Activated CD4-positive, CD25-positive, alpha-beta regulatory T cell treated with anti-CD3 and anti-CD28 coated beads, Interleukin-2, amount 50 U/mL, for 72 hours (primary cell): ENCODE measurements at places on chromosomes 11 and 22.

DNA sequence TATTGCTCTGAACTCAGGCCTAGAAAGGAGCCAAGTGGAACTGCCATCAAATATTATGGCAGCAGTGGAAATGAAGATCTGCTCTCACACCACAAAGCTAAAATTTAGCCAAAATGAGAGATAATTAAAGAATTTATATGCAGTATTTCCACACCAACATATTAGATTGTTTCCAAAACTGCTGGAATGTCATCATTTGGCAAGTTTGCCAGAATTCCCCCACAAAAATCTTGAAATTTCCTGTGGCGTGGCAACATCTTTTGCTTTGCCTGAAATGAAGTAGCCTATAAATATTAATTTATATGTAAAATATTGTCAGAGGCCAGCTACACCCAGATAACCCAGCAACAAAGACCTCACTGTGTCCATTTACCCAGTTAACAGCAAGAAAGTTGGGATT lies 13.8 kb downstream of the C11orf71 start:
- DNase-seq, result no peak

GRCh38 chr11:115333121-115333520 lies 171.1 kb downstream of the CADM1 start:
- no peak for DNase-seq

DNA sequence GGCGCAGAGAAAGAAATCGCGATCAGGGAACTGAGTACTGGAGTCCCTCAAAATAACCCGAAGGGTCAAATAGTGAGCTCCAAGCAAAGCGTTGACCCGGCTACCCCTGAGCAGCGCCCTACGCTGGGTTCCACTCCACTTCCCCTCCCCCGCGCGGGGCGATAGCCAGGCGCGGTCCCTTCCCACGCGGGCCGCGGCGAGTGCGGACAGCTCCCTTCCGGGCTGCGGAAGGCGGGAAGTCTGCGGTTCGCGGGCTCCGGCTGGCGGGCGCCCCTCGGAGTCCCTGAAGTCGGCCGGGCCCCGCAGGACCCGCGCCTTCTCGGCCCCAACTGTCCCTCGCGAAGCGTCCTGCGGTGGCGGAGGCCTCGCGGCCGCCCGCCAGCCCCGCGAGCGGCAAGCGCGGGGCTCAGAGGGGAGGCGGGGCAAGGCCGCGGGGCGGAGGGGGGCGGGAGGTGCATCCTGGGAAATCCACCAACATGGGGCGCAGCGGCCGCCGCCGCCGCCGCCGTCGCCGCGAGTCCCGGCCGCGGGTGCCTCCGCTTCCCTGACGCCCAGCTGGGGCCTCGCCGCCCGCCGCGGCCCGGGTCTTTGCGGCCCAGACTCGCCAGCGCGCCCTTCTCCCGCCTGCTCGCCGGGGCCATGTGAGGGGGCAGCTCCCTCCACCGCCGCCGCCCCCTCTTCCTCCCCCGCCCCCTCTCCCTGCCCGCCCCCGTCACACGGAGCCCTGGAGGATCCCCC lies at the start of gene QSER1:
Gene QSER1 (plus strand): TSS at position 457 of the 738 bp plus-strand sequence. CDS start 315 bp downstream, outside the sequence.
- peak; percentile 67 for DNase-seq

DNA sequence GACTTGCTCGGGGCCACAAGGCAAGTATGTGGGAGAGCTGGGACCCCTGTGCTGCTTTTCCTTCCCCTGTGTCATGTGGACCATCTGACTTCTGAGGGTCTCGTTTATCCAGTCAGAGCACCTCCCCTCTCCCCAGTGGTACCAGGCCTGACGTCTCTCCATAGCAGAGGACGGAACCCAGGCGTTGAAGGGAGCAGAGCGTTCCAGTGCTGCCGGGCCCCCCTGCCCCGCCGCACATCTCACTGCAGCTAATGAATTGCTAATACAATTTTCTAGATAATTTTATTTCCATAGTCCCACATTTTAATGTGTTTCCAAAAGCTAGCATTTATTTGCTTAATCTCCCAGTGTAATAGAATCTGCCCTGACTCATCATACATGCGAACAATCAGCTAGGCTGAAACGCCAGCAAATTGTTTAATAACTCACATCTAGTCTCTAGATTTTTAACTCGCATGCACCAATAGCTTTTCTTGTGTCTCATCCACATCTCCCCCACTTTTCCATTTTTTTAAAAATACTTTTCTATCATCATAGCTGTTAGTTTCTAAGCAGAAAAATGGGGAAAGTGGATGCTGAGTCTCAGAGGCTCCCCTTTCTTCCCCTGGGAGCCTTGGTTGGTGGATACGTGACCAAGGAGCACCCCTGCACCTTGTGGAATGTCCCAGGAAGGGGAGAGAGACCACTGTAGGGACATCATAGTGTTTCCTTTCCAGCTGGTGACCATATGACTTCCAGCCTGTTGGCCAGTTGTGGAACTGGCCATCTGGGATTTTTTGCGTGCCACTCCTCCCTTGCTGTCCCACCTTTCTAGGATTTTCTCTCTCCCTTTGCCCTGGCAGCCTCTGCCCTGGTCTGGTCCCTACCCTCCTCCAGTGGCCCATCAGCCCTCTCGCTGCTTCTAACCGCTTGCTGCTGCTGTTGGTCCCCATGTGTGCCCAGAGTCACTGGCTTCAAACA lies 58.6 kb upstream of the NNMT start:
- DNase-seq, result no peak
